ENCODE measurements at places on chromosomes 16 and 17.

DNA sequence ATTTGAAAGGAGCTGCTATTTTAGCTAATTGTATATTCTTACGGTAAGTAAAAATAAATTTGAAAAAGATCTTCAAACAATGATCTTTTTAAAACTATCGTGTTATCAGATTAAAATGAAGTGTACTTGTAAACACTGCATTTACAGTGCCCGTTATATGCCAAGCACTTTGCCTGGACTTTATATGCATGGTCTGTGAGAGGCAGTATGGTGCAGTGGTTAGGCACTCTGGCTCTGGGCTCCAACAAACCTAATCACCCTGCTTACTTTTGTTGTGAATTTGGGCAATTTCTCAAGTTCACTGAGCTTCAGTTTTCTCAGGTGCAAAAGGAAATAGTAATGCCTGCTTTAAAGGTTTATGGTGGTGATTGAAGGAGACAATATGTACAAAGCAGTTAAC lies 1.4 kb downstream of the PMP22 start:
- DNase-seq: no peak

GRCh38 chr17:39736319-39737165 lies 1.2 kb upstream of the GRB7 start:
- DNase-seq: no peak

- DNase-seq: no peak
These were observed 45.7 kb downstream of the PHKB start for GRCh38 chr16:47506800-47507199.

- no peak for DNase-seq
These were observed 59.8 kb downstream of the RNF213 start for GRCh38 chr17:80320496-80320895.

DNA sequence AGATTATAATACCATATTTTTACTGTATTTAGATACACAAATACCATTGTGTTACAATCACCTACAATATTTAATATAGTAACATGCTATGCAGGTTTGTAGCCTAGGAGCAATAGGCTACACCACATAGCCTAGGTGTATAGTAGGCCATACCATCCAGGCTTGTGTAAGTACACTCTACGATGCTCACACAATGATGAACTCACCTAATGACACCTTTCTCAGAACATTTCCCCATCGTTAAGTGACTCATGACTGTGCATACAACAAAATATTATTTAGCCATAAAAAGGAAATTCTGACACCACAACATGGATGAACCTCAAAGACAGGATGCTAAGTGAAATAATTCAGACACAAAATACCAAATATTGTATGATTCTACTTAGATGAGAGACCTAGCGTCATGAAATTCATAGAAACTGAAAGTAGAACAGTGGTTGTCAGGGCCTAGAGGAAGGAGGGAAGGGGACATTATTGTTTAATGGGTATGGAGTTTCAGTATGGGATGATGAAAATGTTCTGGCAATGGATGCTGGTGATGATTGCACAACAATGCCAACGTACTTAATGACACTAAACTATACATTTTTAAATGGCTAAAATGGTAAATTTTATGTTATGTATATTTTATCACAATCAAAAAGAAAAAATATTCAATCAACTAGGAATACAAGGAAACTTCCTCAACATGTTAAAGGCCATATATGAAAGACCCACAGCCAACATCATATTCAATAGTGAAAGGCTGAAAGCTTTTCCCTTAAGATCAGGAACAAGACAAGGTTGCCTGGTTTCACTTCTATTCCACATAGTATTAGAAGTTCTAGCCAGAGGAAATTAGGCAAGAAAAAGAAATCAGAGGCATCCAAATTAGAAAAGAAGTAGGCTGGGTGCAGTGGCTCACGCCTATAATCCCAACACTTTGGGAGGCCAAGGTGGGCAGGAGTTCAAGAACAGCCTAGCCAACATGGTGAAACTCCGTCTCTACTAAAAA lies 5.9 kb upstream of the C16orf87 start:
- no peak for DNase-seq

DNA sequence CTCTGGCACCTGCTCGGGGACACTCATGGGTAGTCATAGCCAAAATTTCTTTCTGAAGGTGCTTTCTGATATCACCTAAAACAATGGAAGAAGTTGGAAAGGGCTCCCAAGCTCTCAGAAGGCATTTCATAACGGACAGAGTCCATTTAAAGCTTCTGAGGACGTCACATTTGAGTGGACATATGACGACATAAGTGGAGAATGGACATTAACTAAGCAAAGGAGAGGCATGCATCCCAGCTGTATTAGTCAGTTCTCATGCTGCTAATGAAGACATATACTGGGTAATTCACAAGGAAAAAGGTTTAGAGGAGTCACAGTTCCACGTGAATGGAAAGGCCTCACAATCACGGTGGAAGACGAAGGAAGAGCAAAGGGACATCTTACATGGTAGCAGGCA lies 260.2 kb upstream of the DYNLRB2 start:
- no peak for DNase-seq

DNA sequence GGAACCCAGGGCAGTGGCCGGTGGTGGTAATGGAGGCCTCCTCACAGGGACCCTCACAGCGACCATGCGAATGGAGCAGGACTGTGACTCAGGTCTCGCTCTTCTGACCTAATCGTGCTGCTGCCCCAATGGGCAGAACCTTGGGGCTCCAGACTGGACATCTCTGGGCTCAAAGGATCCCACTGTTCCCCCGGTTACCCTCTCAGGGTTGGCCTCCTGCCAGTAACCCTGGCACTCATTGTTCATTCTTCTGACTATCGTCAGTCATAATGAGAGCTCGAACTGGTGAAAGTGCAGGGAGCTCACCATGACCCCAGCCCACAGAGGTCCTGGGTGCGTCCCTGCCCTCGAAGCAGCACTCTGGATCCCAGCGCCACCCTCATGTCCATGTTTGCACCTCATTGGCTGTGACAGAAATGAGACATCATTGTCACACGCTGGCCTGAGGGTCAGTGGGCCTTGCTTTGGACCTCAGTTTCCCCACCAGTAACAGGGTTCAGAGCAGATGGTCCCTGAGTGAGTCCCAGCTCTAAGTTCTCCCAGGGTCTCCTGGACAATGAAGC lies 4.0 kb upstream of the NPRL3 start:
- DNase-seq: no peak

DNA sequence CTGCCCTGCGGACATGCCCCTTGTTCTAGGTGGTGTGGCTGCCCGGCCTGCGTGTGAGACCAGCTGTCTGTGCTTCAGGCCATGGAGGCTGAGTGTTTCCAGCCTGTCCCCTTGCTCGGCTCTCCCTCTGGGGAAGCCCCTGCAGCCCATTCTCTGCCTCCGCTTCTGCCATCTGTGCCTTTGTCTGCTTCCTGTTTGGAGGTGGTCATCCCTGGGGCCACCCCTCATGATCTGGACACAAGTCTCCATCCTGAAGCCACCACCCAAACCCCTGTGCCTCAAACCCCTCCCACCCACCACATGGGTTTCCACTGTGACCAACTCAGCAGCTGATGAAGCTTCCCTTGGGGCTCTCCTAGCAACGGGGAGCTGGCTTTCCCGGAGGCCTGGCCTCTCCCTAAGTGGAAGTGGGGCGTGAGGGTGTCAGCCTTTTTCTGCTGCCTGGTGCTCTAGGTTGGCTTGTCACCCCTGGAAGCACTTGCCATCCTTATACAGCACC lies 184.9 kb downstream of the SEC14L1 start:
- DNase-seq: no peak

DNA sequence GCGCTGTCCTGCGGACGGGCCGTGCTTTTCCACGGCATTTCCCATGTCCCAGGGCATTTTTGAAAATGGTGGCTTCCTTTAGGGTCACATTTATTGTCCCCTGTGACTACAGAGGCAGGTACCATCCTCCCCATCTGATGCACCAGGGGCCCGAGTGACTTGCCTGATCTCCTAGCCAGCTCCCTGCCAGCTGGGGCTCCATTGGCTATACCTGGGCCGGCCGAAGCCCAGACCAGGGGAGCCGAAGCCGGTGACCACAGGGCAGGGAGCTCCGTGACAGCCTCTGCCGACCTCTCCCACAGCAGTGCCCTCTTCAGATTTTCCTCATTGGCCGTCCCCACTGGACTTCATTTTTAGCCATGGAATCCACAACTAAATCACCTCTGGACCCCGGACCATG lies 170.6 kb downstream of the RBFOX3 start:
- DNase-seq: no peak

DNA sequence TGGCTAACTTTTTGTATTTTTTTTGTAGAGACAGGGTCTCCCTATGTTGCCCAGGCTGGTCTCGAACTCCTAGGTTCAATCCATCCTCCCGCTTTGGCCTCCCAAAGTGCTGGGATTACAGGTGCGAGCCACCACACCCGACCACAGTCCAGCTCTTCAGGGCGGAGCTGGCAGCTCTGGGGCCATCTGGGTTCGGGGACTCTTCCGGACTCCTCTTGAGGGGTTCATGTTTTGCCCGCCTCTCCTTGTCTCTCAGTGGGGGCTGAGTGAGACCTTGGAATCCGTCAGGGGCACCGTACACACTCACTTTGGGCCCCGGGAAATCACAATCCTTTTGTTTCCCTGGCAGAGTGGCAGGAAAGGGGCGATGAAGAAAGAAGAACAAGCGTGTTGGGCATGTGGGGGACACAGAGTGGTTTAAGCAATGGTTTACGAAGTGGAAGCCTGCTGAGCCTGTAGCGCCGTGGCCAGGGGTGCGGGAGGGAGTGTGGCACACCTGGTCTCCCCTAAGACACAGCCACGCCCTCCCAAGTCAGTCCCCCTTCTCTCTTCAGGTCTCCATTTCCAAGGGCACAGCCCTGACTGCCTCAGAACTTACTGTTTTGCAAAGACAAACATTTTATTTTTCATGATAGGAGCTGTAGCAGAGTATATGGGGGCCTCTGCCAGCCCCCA lies 26.1 kb downstream of the TNS4 start:
- DNase-seq: no peak

DNA sequence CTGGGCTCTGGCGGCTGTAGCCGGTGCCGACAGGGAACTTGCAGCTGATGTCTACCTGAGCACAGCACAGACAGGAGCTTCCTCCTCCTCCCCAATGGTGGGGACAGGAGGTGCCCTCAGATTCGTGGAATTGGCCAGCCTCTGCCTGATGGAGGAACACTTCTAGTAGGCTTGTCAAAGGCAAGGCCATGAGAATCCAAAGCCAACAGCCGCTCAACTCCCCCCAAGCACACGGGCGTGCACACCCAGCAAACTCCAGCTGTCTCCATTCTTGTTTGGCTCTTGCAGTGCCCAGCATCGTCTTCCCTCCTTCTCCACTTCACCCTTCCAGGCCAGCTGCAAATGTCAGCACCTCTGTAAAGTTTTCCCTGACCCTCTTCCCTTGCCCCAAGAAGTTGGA lies 35.1 kb downstream of the SCNN1G start:
- DNase-seq: no peak
